ENCODE measurements at places on chromosomes 11 and 22.

DNA sequence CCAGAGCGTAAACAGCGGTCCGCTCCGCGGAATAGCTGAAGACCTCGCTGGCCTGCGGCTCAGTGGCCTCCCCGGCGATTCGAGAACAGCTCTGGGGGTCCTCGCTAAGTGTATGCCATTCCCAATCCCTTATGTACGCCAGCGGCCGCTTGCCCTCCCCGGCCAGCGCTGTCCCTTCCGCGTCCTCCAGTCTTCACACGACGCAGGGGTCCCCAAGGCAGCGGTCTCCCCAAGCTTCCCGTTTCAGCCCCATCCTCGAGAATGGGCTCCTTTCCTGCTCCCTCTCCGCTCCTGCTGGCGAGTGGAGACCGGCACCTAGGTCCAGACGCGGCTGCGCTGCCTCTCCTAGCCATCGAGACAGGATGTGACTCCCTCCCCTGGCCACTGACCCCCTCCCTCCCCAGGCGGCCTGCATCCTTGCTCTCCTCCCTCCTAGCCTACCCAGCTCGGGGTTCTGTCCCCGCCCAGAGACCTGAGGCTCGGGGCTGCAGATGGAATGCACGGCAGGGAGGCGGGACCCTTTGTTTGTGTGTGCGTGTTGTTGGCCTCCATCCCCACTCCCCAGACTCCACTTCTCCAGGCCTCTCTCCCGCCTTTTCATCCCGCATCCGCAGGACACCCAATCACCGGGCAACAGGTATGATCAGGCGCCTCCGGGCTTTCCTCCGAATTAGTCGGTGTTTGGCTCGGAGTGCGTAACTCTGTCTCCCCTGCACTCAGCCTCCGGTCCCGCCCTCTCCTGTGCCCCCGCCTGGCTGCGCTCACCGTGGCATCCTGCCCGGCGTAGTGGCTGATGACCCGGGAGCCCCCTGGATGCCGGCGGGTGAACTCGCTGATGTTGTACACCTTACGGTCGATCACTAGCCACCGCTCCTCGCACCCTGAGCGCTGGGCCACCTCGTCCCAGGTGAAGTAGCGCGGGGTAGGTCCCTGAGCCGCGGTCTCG, 740 bp downstream of the FADS1 start:
- H3K27me3 ChIP-seq: no peaks in the 10 kb centered on the region
- peak overlapping the region; percentile 98 for H3K4me3 ChIP-seq
- peak overlapping the region; percentile 97 for H3K27ac ChIP-seq
- peak; percentile 80 for DNase-seq

DNA sequence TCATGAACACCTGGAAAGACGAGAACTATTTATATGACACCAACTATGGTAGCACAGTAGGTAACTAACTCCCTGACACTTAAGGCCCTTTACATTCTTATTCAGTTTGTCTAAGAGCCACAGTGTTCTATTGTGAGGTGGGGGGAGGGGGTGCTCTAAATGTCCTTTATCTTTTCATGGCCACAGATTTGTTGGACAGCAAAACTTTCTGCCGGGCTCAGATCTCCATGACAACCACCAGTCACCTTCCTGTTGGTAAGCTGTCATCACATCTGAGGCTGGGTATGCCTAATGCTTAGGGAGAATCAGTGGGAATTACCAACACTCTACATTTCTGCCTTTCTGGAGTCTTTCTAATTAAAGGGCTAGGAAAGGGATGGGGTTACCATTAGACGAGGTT, 30.7 kb downstream of the EHF start:
- H3K27ac ChIP-seq: no peak overlapping the region
- DNase-seq: no peak
- H3K27me3 ChIP-seq: peaks cover 60% of the 10 kb centered on the region
- no peaks in the 10 kb centered on the region for H3K36me3 ChIP-seq
- peaks cover 20% of the 10 kb centered on the region for H3K4me1 ChIP-seq

GRCh38 chr11:47991894-47992293, 11.5 kb downstream of the PTPRJ start:
- H3K27me3 ChIP-seq: no peaks in the 10 kb centered on the region
- H3K27ac ChIP-seq: peak overlapping the region; percentile 85
- H3K4me3 ChIP-seq: no peak overlapping the region
- peaks cover 59% of the 10 kb centered on the region for H3K4me1 ChIP-seq
- peaks cover 25% of the 10 kb centered on the region for H3K36me3 ChIP-seq

DNA sequence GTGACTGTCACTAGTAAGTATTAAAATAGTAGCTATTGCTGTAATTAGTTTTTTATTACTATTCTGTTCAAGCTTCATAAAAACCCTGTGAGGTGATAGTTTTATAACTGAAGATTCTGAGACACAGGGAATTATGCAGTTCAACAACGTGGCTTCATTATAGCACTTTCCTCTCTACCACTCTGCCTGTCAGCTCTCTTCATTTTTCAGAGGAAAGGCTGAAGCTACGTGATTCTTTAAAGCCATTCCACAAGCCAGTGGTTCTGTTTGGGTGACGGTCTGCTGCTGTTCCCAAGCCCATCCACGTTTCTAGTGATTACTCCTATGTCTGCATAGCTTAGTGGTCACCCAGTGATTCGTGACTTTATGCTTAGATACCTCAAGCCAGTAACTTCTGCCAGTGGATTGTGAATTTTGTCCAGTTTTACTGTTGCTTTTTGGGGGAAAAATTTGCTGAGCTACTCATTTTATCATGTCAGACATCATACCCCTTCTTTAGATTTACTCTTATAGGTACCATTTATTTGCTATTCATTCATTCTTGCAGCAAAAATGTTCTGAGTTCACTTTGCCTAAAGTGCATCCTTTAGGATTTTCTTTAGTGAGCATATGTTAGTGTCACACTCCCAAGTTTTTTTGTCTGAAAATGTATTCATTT, 59.8 kb downstream of the UVRAG start:
- no peaks in the 10 kb centered on the region for H3K27me3 ChIP-seq
- DNase-seq: no peak
- H3K4me1 ChIP-seq: peaks cover 14% of the 10 kb centered on the region
- H3K27ac ChIP-seq: no peak overlapping the region
- no peaks in the 10 kb centered on the region for H3K36me3 ChIP-seq

DNA sequence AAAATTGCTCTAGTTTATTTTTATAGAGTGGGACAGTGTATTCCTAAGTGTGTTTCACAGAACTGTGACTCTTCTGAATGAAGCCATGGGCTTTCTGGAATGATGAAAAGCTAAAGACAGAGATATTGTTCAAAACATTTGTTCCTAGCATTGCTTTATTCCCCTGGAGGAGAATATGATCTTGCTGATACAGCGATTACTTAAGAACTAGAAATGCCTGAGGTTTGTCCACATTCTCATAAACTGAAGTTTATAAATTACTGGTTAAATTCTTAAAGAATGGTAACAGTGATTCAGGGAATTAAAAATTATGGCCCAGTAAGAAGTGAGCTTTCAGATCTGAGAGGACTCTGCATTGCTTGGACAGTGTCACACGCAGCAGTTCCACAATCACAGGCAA, 690.3 kb downstream of the FAM181B start:
- H3K36me3 ChIP-seq: no peaks in the 10 kb centered on the region
- DNase-seq: no peak
- no peak overlapping the region for H3K27ac ChIP-seq
- H3K4me3 ChIP-seq: no peak overlapping the region

- H3K4me1 ChIP-seq: peaks cover 57% of the 10 kb centered on the region
- peak; percentile 53 for DNase-seq
- H3K36me3 ChIP-seq: peaks cover 74% of the 10 kb centered on the region
- H3K27ac ChIP-seq: peak overlapping the region; percentile 99
- no peaks in the 10 kb centered on the region for H3K27me3 ChIP-seq
These were observed 2.7 kb downstream of the RBM14 start for GRCh38 chr11:66619080-66619554.

DNA sequence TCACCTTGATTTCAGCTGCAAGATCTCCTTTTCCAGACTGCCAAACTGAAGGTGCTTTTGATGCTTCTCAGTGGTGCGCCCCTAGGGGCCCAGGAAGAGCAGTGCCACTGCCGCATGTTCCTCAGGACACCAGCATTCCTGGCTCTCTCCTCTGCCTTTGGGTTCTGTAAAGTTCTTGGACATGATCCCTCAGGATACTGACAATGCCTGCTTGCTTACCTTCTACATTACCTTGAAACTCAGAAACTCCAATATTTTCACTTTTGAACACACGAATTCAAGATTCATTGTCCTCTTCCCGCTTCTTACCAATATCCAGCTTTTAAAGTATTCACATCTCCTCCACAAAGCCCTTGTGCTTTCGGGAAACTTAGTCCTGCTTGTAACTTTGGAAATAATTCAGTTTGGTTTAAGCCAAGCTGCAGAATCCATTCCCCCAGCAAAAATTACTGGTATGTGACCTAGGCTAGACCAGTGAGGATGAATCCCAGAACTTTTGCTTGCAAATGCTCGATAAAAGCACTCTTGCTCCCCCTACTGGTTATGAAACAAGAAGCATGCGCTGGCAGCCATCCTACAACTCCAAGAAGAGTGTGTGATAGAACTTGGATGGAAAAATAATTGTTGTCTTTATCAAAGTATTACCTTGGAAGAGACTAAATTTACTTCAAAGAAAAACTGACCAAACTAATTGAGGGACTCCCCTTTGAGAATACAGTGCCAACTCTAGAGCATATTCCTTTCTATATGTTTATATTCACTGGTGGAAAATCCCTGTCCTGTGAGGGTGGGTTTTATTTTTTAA, 16.5 kb upstream of the OR5B21 start:
- H3K4me1 ChIP-seq: peaks cover 52% of the 10 kb centered on the region
- no peaks in the 10 kb centered on the region for H3K27me3 ChIP-seq
- peak overlapping the region; percentile 60 for H3K4me3 ChIP-seq
- H3K36me3 ChIP-seq: peaks cover 47% of the 10 kb centered on the region
- DNase-seq: peak; percentile 65

DNA sequence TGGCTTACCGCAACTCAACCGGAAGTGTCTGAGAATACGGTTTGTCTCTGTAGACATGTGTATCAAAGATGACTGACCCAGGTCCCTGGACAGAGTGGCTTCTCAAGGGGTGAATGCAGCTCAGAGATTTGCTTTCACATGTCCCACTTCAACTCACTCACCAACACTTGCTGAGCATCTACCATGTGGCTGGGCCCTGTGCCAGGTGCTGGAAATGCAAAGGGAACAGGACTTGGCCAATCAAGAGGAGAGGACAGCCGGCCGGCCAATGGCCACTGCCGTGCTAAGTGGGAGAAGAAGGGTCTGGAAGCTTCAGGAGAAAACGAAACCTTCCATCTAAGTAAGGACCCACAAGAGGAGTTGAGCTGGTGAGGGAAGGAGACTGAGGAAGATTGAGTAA, 151.3 kb downstream of the CEP164 start:
- H3K27ac ChIP-seq: no peak overlapping the region
- no peaks in the 10 kb centered on the region for H3K27me3 ChIP-seq
- no peak for DNase-seq

GRCh38 chr11:112277941-112278340, 17.3 kb upstream of the PLET1 start:
- H3K27ac ChIP-seq: no peak overlapping the region
- H3K36me3 ChIP-seq: no peaks in the 10 kb centered on the region
- H3K4me1 ChIP-seq: peaks cover 35% of the 10 kb centered on the region
- no peaks in the 10 kb centered on the region for H3K27me3 ChIP-seq

- H3K27ac ChIP-seq: no peak overlapping the region
- H3K36me3 ChIP-seq: peaks cover 6% of the 10 kb centered on the region
- H3K27me3 ChIP-seq: peaks cover 63% of the 10 kb centered on the region
- H3K4me3 ChIP-seq: peak overlapping the region; percentile 96
- H3K4me1 ChIP-seq: peaks cover 47% of the 10 kb centered on the region
These were observed 3.1 kb upstream of the ADM start for GRCh38 chr11:10301656-10302358.

DNA sequence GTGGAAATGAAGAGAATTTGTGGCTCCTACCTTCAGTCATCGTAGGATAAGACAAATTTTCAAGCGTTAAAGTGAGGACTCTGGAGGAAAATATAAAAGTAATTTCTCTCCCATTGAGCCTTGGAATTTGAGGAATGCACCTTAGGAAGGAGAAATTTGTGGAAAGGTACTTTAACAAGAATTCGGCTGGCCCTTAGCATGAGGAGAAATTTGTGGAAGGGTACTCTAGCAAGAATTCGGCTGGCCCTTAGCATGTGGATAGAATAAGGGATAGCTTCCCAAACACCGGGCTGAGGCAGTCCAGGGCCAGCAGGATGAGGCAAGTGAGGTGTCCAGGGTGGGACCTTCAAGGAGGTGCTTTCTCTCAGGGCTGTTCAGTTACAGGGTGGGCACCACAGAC, 33.2 kb upstream of the FAR1 start:
- no peak for DNase-seq
- no peak overlapping the region for H3K4me3 ChIP-seq
- no peak overlapping the region for H3K27ac ChIP-seq
- peaks cover 18% of the 10 kb centered on the region for H3K27me3 ChIP-seq

- H3K36me3 ChIP-seq: no peaks in the 10 kb centered on the region
- no peak overlapping the region for H3K4me3 ChIP-seq
- no peak overlapping the region for H3K27ac ChIP-seq
These were observed 157.9 kb downstream of the NCAM1 start for GRCh38 chr11:113119074-113119473.

GRCh38 chr11:46343520-46343919, 3.7 kb upstream of the DGKZ start:
- no peak for DNase-seq
- H3K36me3 ChIP-seq: peaks cover 4% of the 10 kb centered on the region
- no peak overlapping the region for H3K27ac ChIP-seq
- peaks cover 7% of the 10 kb centered on the region for H3K27me3 ChIP-seq
- H3K4me3 ChIP-seq: no peak overlapping the region

DNA sequence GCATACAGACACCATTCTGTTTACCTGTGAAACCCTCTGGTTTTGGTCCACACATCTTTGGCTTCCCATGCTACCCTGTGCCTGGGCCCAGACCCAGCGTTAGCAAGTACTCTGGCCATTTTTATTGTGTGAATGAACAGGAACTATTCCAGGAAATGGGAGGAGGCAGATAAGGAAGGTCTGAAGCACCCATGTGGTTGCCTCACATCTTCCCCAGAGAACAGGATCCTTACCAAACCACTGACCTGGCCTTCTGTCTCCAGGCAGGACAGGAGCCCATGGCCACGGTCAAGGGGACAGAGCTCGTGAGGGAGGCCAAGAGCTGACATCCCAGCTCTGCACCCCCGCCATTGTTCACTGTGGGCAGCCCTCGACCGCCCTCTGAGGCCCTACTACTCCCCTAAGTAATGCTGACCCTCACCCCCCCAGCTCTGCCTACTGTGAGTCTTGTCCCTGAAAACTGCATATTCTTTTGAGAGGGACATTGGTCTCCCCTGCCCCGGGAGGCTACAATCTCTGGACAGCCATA, 97.7 kb upstream of the TP53I11 start:
- H3K36me3 ChIP-seq: no peaks in the 10 kb centered on the region
- H3K27ac ChIP-seq: no peak overlapping the region
- H3K4me1 ChIP-seq: peaks cover 6% of the 10 kb centered on the region
- DNase-seq: no peak
- H3K4me3 ChIP-seq: no peak overlapping the region

DNA sequence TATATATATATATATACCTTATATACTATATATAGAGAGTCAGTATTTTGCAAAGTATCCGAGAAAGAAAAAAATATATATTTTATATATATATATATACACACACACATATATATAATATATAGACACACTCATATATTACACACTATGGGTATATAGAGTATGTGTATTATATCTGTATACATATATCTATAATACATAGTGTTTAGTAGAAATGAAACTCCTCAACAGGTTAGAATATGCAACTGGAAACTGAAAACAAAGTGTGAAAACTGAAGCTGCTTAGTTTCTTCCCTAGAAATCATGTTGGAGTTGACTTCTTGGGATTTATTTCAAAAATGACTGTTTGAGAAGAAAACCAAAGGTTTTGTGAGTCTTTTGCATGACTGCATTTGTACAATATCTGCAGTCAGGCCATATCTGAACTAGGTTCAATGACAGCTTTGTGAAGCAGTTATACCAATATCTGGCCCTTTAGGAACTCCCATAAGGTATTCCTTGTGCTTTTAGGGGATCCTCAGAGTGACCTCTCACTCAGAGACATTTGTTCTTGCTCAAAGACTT, 284.1 kb downstream of the CASP12 start:
- no peaks in the 10 kb centered on the region for H3K27me3 ChIP-seq
- no peak overlapping the region for H3K27ac ChIP-seq
- DNase-seq: no peak
- H3K4me1 ChIP-seq: peaks cover 17% of the 10 kb centered on the region
- H3K36me3 ChIP-seq: peaks cover 23% of the 10 kb centered on the region
- no peak overlapping the region for H3K4me3 ChIP-seq
